Left lung (tissue), 14 donors: ENCODE measurements at places on chromosomes 11 and 22. TPM values are rescaled to one million over a fixed set of nuclear protein-coding genes. Genes with fewer than 3 reads are reported as not detected.

DNA sequence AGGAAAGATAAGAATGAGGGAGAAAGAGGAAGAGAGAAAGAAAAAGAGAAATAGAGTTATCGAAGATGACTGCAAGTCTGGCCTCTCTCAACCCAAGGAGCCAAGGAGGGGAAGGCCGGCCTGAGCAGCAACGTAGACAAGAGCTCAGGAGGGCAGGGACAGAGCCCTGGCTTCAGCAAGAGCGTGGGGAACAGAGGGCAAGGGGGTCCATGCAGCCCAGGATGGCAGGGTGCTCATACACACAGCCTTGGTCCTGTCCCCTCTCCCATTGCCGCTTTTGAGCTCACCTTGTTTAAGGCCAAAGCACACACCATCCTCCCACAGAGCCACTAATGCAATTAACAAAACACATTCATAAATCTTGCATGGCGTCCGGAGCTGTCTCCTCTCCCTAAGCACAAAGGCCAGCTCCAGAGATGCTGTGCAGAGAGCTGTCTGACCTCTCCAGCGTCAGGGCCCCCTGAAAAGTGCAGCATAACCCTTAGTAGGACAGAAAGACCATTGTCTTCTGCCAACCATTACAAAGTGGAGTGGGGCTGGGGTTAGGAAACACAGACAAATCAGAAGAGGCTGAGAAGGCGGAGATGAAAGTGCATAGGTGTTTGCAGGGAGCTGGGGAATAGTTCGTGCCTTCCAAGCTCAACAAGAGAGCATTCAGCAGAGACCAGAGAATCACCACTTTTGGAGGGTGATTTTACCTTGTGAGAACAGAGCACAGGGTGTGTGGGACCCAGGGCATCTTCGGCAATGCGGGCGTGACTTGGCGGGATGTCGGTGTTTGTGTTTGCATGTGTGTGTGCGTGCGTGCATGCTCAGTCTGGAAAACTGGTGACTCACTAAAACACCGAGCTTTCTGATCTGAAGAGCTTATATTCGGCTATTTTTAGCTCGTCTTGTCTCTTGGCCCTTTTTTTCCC is 28.2 kb upstream of the JAM3 start:
- H3K27me3 ChIP-seq = peaks cover 26% of the 10 kb centered on the region
- no peak overlapping the region for H3K4me3 ChIP-seq
- H3K4me1 ChIP-seq = peaks cover 6% of the 10 kb centered on the region
- H3K36me3 ChIP-seq = no peaks in the 10 kb centered on the region
- H3K27ac ChIP-seq = no peak overlapping the region
- no peak for DNase-seq

- no peak overlapping the region for H3K4me3 ChIP-seq
- peaks cover 44% of the 10 kb centered on the region for H3K4me1 ChIP-seq
- no peaks in the 10 kb centered on the region for H3K36me3 ChIP-seq
- no peaks in the 10 kb centered on the region for H3K27me3 ChIP-seq
Observed at GRCh38 chr11:12179531-12179930, 69.1 kb downstream of the MICAL2 start.

DNA sequence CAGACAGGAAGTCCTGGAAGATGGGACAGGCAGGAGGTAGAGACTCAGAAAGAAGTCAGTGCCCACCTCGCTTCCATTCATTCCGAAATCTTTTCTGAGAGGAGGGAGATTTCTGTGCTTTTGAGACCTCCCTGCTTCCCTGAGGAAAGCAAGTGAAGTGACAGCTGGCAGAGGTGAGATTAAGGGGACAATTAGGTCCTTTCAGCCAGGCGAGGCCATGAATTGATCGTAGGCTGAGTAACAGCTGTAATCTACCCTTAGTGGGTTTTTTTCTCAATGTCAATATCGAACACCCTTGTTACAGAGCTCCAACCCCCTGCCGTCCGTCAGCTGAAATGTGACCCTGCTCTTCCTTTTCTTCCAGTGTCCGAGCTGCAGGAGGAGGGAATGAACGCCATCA is 96.0 kb downstream of the PARVA start:
- no peak overlapping the region for H3K4me3 ChIP-seq
- H3K27ac ChIP-seq = no peak overlapping the region
- no peak for DNase-seq

DNA sequence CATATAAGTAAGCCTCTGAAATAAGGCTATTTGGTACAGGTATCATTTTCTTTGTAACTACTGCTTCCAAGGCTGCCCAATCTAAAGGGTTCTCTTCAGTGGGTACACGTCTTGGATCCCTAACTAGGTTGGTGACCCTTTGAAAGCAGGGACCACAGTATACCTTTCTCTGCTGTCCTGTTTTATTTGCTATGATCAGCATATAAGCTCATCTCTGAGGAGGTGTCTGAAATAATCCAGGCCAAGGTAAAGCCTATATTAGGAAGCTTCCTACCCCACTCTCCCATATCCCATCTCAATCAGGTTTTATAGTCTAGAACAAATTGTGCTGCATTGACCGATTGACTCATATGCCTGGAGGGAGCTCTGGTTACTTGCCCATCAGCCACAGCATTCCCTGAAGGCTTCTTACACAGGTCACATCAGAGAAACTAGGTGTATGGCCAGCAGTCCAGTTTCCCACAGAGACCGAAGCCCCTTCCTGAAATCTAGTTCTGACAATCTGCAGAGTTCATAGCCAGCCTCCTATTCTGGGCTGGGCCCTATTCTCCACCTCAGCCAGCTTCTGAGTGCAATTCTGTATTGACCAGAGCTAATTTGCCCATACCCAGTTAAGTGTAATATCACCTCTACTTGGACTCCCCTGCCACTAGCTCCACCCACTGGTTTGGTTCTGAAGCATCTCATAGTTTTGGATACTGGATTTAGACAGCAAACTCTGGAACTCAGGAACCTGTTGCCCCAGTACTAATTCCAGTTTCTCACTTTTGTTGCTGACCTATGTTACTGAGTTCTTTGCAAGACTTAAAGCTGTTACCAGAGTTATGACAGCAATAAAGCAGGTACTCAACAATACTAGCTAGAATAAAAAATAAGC is 62.1 kb upstream of the ARHGAP20 start:
- H3K36me3 ChIP-seq = no peaks in the 10 kb centered on the region
- DNase-seq = no peak
- H3K27me3 ChIP-seq = no peaks in the 10 kb centered on the region
- H3K4me1 ChIP-seq = peaks cover 9% of the 10 kb centered on the region

GRCh38 chr22:43134553-43134952 is 8.6 kb downstream of the MCAT start:
- H3K4me1 ChIP-seq = no peaks in the 10 kb centered on the region
- no peaks in the 10 kb centered on the region for H3K27me3 ChIP-seq
- no peak overlapping the region for H3K4me3 ChIP-seq
- H3K27ac ChIP-seq = no peak overlapping the region
- H3K36me3 ChIP-seq = peaks cover 79% of the 10 kb centered on the region

DNA sequence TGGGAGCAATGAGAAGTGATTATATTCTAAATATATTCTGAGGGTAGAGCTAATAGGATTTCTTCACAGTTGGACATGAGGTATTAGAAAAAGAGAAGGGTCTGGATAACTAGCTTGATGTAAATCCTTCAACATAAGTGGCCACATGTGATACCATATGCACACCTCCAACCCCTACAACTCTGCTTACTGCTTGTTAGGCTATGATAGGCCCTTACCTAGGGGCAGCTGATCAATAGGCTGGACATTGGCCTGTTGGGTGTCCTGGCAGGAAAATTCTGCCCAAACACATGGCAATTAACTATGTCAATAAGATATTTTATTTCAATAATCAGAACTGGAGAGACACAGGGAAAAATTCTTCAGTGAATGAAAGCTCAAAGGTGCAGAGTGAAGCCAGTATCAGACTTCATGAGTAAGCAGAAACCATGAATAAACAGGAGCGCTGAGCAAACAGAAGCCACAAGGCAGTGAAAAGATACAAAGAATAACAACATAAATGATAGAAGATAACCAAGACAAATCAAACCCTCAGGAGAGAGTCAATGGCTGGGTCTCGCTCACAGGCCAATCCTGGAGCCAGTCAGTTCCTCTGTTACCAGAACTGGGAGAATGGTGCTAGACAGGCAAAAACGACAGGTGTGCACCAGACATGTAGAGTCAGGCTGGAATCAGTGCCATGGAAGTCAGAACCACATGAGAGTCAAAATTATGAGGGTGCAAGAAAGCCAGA is 46.3 kb upstream of the PSMA1 start:
- H3K27ac ChIP-seq = no peak overlapping the region
- H3K4me1 ChIP-seq = no peaks in the 10 kb centered on the region
- DNase-seq = no peak

- peaks cover 100% of the 10 kb centered on the region for H3K36me3 ChIP-seq
- H3K27ac ChIP-seq = no peak overlapping the region
- H3K27me3 ChIP-seq = no peaks in the 10 kb centered on the region
- H3K4me1 ChIP-seq = no peaks in the 10 kb centered on the region
Observed at GRCh38 chr22:38068641-38069371, 11.6 kb downstream of the PICK1 start.

GRCh38 chr22:46036558-46037408 is 59.8 kb upstream of the WNT7B start:
- H3K4me3 ChIP-seq = peak overlapping the region; percentile 49
- no peaks in the 10 kb centered on the region for H3K36me3 ChIP-seq
- H3K27me3 ChIP-seq = no peaks in the 10 kb centered on the region
- peaks cover 26% of the 10 kb centered on the region for H3K4me1 ChIP-seq
- H3K27ac ChIP-seq = peak overlapping the region; percentile 92
- DNase-seq = no peak

DNA sequence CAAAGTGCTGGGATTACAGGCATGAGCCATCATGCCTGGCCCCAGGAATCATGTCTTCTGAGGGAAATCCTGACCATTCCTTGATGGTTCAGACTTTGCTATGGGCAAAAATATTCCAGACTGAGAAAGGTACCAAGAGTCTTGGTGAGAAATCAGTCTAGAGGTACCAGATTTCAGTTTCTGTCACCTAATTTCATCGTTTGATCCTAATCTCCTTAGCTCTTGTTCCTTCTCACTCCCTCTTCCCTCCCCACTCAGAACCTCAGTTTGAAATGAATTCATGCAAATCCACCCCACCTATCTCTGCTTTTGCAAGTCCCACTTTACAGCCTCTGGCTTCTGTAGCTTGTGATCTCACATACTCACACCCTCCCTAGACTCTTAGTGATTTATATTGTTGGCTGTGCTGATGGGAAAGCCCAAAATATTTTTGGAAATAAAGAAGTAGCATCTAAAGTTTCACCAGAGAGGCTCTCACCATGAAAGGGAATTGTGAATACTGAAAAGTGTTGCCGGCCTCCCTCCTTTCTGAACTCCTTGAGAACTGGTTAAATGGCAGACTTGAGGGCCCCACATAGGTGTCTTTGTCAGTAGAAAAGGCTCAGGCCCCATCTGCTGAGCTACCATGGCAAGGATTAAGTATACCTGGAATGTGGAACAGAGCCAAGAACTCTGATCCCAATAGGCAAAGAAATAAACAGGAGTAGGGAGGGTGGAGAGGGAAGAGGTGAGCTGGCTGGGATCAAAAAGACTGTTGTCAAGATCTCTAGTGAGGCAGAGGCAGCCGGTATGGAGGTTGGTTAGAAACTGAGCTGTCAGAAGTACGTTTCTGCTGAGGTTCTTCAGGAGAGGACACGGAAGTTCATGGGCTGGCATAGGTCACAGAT is 190.5 kb upstream of the MTMR2 start:
- no peaks in the 10 kb centered on the region for H3K27me3 ChIP-seq
- no peaks in the 10 kb centered on the region for H3K4me1 ChIP-seq
- H3K27ac ChIP-seq = peak overlapping the region; percentile 74
- no peak overlapping the region for H3K4me3 ChIP-seq
- DNase-seq = no peak

GRCh38 chr11:118334745-118335144 is 7.8 kb downstream of the CD3D start:
- H3K4me1 ChIP-seq = no peaks in the 10 kb centered on the region
- no peak overlapping the region for H3K27ac ChIP-seq
- no peak for DNase-seq

GRCh38 chr11:1853376-1854131 is 670 bp downstream of the LSP1 start:
- peak overlapping the region; percentile 49 for H3K4me3 ChIP-seq
- H3K36me3 ChIP-seq = no peaks in the 10 kb centered on the region
- H3K4me1 ChIP-seq = peaks cover 96% of the 10 kb centered on the region
- H3K27ac ChIP-seq = peak overlapping the region; percentile 97

DNA sequence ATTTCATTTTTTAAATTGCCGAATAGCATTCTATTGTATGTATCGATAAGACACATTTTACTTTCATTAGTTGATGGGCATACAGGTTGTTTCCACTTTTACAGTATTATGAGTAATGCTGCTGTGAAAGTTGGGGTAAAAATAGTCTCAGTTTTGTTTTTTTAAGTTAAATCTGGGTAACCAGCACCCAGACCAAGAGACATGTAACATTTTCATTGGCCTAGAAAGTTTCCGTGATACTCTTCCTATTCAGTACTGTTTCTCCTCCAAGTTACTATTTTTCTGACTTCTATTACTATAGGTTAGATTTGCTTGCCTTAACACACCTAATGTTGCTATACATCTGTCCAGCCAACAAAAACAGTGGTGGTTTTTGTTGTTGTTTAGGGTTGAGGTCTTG is 12.3 kb downstream of the IPO7 start:
- no peak for DNase-seq
- H3K27ac ChIP-seq = no peak overlapping the region
- H3K27me3 ChIP-seq = no peaks in the 10 kb centered on the region

GRCh38 chr22:42228483-42228882 is 42.0 kb downstream of the TCF20 start:
- DNase-seq = no peak
- no peaks in the 10 kb centered on the region for H3K36me3 ChIP-seq
- no peak overlapping the region for H3K4me3 ChIP-seq
- H3K27me3 ChIP-seq = no peaks in the 10 kb centered on the region

- no peak overlapping the region for H3K27ac ChIP-seq
- no peaks in the 10 kb centered on the region for H3K36me3 ChIP-seq
- H3K4me1 ChIP-seq = no peaks in the 10 kb centered on the region
- no peaks in the 10 kb centered on the region for H3K27me3 ChIP-seq
Observed at GRCh38 chr11:20530942-20531703, 68.3 kb upstream of the SLC6A5 start.

DNA sequence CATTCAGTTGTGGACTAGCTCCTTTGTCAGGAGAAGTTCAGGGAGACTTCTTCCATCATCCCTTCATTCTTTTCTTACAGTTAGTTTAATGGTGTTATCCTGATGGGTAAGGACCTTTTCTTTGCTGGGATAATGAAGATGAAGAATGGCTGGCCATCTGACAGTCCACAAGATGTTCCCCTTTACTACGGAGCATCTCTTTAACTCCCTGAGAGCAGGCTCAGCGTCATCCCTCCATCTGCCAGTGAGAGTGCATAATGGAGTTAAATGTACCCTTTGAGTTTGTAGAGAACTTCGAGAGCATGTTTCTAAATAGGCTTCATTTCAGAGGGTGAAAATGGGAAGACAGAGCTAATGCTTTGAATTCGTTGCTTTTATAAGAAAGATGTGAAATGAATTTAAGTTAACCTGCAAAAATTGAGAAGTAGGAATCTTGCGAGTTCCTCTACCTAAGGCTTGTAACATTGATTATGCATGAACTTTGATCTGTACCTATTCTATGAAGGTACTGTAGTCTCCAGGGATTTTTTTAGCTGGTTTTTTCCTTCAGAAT is 1.7 kb downstream of the EP300 start:
- peak overlapping the region; percentile 28 for H3K27ac ChIP-seq
- H3K4me3 ChIP-seq = peak overlapping the region; percentile 91
- H3K36me3 ChIP-seq = no peaks in the 10 kb centered on the region
- no peaks in the 10 kb centered on the region for H3K27me3 ChIP-seq

The OR51E1 gene
- not detected for total RNA-seq

The VSIG10L2 gene
- total RNA-seq = 0.21 TPM

The KCNJ1 gene
- total RNA-seq = not detected

The GGT1 gene
- total RNA-seq = 96.4 TPM

The ADAMTS8 gene
- total RNA-seq = 1.2 TPM

The MYO18B gene
- 0.06 TPM for total RNA-seq
